CD4-positive, alpha-beta T cell treated with Interleukin-4 for 4 hours (primary cell): ENCODE measurements at places on chromosomes 3 and 15.

DNA sequence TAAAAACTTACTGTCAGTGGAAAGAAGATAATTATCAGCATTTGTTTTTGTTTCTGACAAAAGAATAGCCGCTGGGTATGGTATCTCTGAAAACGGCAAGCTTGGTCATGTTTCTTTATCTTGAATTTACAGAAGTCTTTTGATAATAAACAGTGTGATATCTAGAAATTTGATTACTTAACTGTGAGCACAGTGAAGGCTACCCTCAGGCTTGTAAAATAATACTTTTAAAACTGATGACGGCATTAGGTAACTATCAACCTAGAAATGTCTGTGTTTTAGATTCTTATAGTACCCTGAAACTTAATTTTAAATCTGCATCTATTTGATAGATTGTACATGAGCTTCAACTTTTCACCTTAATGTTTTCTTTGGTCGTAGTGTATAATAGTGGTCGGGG is 43.4 kb downstream of the NSUN3 start:
- no peak for DNase-seq

GRCh38 chr3:49495023-49495422 is 25.0 kb downstream of the DAG1 start:
- no peak for DNase-seq

DNA sequence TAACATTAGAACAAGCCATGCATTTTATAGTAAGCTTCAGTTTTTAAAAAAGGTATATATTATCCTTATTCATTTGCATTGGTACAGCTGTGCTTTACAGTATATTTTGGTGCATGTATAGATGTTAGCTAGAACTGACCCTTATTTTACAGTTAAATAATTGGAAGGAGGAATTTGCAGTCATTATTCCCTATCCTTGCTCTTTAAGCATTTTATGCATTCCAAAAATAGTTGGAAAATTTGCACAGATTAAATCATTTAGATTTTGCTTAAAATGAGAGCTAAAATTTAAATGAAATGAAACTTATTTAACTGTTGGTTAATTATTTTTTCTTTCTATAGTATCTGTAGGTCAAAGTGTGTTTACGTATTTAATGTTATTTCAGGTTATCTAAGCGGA is 667.1 kb downstream of the NAALADL2 start:
- no peak for DNase-seq

GRCh38 chr3:30344288-30344687 is 262.1 kb upstream of the TGFBR2 start:
- DNase-seq = no peak

- DNase-seq = no peak
These were observed 13.5 kb upstream of the SEC13 start for GRCh38 chr3:10334459-10334858.

GRCh38 chr3:141998669-141999290 is 122.3 kb downstream of the ATP1B3 start:
- no peak for DNase-seq

DNA sequence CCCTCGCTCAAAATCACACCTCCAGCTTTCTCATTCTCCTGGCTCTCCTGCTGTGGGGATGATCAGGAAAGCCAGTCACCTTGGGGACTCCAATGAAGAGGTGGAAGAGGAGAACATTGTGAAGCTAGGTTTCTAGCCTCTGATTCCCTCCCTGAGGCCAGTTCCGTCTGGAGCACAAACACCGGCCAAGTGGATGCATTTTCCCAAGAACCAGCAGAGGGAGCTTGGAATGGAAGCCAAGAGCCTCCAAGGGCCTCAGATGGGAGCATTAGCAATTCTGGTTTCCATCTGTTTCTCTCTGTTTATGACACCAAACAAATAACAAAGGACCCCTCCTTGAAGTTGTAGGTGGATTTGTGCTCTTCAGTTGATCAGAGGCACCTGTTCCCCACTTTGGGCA is 40.6 kb upstream of the NMNAT3 start:
- no peak for DNase-seq

GRCh38 chr3:103134023-103134724 is 699.4 kb downstream of the ZPLD1 start:
- DNase-seq = no peak

DNA sequence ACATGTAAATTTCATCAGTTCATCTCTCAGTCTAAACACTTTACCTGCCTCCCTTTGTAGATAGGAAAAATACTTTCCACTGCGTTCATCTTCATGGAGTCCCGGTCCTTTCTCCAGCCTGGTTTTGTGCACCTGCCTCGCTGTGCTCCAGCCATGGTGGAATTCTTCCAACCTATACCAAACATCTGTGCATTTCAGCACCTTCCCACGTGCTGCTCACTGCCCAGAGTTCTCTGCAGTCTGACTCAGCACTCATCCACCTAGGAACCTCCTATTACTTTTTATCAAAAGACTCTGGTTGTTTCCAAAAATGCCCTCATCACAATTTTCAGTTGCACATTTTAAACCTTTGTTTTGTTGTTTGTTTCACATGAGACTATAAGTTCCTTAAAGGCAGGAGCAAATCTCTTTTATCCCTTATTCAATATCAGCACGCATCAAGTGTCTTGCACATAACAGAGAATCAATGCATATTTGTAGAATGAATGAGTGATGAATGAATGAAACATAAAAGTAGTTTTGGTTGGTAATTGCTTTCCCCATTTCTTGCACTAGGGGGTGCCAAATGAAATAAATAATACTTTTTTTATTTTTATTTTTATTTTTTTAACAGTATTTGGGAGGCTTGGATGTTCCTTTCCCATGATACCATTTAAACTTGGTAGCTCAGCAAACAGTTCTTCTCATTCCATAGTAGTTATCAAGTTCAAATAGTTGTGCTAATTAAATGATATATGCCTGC is 30.2 kb upstream of the ADAMTS9 start:
- no peak for DNase-seq

DNA sequence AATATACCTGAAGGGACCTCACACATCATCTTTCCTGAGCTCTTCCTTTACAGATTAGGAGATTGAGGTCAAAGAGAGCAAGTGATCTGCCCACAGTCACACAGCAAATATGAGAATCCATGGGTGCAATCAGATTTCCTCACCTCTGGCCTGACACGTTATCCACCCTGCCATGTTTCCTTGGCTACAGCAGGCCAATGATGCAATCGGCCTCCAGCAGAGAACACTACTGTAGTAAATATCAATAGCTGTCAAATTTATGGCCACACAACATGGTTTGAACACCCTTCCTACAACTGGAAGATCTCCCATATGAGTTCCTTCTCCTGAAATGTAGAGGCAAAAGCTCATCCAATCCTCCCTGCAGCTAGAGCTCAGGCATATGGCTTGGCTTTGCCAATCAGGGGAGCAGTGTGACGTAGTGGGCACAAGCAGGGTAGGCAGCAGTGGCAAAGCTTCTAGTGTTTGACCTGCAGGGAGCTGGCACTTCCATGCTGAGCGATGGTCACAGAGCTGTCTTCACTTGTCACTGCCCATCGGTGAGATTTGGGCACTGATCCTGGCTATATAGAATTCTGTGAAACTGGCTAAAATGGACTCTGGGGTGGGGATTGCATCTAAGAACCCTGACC is 271.3 kb downstream of the TJP1 start:
- DNase-seq = no peak

GRCh38 chr15:62758126-62758951 is 284.2 kb upstream of the TPM1 start:
- DNase-seq = no peak

DNA sequence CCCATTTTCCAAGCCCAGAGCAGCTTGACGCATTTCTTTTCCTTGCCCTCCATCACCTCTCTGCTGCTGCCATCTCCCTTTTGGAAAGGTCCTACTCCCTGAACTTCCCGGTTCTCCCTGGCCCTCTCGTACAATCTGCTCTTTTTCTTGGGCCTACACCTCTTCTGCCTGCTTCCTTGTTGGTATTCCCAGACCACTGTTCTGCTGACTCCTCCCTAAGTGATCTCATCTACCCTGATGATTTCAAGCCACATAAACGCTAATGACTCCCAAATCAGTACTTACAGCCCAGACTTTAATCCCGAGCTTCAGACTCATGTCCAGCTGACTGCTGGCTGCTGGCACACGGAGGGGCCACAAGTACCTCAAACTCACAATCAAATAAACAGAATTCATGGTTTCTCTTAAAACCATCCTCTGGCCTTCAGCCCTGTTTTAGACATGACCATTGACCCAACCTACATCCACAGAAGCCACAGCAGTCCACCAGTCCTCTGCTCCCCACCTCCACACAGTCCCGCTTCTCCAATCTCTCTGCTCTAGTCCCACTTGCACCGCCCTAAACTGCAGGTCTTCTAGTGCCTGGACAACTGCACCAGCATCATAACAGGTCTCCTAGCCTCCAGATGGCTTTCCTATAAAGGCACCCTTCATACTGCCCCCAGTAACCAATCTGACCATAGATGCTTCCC is 57.6 kb downstream of the AAGAB start:
- no peak for DNase-seq

DNA sequence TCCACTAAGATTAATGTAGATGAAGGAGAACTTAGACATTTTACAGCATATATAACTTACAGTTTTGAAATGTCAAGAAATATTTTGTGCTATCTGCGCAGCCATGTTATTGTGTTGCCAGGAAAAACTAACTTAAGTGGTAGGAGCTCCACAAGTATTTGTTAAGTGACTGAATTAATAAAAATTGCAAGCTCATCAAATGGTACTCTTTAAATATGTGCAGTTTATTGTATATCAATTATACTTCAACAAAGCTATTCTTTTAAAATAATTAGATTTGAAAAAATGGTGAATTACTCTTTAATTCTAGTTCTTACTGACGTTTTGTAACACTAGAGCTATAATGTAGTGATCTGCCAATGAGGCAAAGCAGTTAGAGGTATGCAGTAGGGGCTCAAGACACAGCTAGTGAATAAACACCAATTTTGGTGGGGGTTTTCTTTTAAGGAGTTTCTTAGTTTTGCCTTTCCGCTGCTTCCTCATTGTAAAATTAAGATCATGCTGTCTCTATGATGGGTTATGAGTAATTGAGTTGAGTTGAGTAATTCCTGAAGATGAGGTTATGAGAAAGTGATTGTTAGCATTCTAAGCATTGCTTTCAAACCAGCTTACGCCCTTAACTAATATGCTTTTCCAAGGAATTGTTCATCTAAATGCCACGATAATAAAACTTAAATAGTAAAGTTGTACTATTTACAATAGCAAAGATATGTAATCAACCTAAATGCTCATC is 10.9 kb upstream of the LXN start:
- no peak for DNase-seq

DNA sequence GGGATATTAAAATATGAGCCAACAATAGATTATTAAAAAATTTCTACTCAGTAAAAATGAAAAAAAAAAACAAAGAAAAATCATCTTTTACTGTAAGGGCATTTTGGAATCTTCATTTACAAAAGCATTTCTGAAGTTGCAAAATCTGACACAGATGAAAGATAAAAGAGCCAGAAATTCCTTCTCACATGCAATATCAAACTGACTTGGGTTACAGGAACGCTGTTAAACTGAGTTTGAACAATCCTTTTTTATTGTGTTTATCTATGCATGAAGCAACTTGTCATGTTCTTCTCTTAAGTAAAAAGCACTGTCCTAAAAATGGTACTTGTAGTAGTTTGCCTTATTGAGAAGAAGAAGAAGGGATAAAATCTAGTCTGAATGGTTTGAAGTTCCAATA is 468.5 kb upstream of the KCNMB2 start:
- DNase-seq = no peak

DNA sequence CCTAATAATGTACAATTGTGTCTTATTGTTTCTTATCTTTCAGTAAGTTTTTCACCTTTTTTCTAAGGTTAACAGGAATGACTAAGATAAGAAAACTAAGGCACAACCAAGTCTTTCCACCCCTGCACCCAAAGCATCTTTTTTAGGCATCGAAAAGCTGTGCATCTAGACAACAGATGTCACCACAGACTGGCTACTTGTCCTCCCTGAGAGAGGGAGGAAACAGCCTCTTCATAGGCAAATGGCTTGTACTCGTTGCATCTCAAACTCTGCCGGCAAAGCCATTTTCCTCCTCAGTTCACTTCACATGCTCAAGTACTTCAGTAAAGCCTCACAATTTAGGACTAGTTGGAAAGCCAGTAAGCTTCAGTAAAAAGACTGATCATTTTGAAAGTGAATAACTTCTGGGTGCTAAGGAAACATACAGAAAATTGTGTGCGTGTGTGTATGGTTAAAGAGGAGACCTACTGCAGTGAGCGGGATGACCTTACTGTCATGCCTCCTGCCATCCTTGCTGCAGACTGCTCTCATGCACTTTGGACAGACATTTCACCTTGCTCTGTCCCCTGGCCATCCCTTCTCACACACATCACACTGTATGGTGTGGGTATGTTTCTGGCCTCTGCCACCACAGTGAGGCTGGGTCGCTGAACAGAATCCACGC is 36.5 kb upstream of the HACD2 start:
- no peak for DNase-seq

GRCh38 chr3:188814581-188814980 is 357.2 kb upstream of the TPRG1 start:
- no peak for DNase-seq

DNA sequence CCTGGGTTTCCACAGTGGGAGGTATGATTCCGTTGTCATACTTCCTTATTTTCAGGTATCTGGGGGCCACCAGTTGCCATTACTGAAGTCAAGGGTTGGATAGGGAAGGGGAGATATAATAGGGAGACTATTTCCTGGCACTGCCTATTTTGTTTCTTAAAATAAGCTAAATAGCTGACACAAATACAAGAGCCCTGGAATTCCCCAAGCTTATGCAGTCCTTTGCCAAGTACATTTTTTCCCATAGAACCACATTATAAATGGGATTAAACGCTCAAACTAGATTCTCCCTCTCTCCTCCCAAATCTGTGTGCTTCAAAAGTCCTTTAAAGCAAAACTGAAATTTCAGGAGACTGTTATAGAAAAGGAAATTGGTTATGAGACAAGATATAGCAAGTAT is 68.7 kb downstream of the AP4E1 start:
- no peak for DNase-seq

DNA sequence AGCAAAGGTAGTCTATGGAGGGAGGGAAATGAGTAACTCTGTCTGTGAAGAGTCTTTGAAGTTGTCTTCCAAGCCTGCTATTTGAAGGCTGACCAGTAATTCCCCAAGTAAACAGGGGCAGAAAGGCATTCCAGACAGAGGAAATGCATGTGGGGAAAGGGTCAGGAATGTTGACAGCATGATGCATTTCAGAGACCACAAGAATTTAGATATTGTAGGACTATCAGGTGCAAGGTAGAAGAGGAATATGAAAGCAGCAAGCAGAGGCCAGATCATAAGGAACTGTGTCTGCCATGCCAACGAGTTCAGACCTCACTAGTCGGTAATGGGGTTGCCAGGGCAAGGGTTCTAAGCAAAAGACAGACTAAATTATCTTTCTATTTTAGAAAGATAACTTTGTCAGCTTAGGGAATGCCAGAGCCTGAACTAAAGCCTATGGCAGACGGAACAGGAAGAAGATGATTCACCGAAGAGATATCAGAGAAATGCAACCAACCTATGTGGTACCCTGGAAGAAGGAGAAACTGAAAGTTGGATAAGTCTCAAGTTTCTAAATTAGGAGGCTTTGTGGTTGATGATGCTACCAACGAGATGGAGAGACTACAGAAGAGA is 327.0 kb upstream of the RORA start:
- DNase-seq = no peak
